ENCODE measurements at places on chromosomes 5 and 9. TPM values are rescaled to one million over a fixed set of nuclear protein-coding genes. Genes with fewer than 3 reads are reported as not detected.

GRCh38 chr9:36892279-36892678 lies 141.8 kb downstream of the PAX5 start:
- no peaks in the 10 kb centered on the region for H3K27me3 ChIP-seq
- H3K4me3 ChIP-seq: no peak overlapping the region
- no peak for DNase-seq
- H3K4me1 ChIP-seq: peaks cover 52% of the 10 kb centered on the region

DNA sequence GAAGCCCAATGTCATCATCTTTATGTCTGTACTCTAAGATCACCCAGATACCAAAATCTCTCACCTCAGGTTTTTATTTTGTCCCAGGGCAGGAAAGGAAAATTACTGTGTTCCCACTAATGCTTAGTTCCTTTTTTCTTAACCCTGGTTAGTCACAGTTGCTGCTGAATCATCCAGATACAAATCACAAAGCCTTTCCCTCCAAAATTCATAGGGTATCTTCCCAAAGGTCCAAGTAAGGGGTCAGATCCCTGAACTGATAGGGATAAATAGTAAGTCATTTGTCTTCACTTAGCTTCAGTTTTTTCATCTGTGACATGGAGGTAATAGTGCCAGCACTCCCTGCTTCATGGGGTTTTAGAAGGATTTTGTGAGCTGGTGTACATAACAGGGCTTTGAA lies 2.2 kb downstream of the PLCXD3 start:
- no peaks in the 10 kb centered on the region for H3K4me1 ChIP-seq
- no peak overlapping the region for H3K4me3 ChIP-seq
- no peaks in the 10 kb centered on the region for H3K36me3 ChIP-seq
- no peak for DNase-seq
- H3K27ac ChIP-seq: no peak overlapping the region

GRCh38 chr9:134329576-134329855 lies 3.3 kb downstream of the RXRA start:
- H3K27me3 ChIP-seq: no peaks in the 10 kb centered on the region
- H3K36me3 ChIP-seq: no peaks in the 10 kb centered on the region
- no peak overlapping the region for H3K27ac ChIP-seq
- DNase-seq: no peak

- H3K36me3 ChIP-seq: no peaks in the 10 kb centered on the region
- no peak for DNase-seq
- H3K4me1 ChIP-seq: no peaks in the 10 kb centered on the region
- no peak overlapping the region for H3K27ac ChIP-seq
Observed at GRCh38 chr5:69013481-69013880, 80.3 kb upstream of the SLC30A5 start.

- no peaks in the 10 kb centered on the region for H3K36me3 ChIP-seq
- DNase-seq: no peak
- H3K4me1 ChIP-seq: no peaks in the 10 kb centered on the region
- H3K27me3 ChIP-seq: no peaks in the 10 kb centered on the region
Observed at GRCh38 chr9:13295556-13295955, 16.1 kb upstream of the MPDZ start.

DNA sequence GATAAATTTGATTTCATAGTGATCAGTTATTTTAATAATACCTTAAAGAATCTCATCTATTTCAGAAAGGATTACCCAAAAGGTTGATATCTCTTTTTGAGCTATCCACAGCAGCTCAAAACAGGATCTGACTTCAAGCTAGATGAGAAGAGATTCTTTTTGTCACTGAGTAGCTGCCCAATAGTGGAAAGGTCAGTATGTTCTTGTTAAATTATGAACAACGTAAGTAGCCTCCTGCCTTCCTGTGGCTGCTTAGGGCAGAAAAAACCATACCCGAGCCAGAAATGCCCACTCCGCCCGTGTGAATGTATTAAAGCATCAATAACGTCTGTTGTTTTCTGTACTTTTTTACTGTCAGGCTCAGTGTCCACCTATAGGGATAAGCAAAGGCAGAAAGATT lies 51.3 kb upstream of the PRUNE2 start:
- H3K27me3 ChIP-seq: peaks cover 9% of the 10 kb centered on the region
- DNase-seq: no peak
- H3K36me3 ChIP-seq: no peaks in the 10 kb centered on the region
- no peak overlapping the region for H3K27ac ChIP-seq

- H3K4me3 ChIP-seq: peak overlapping the region; percentile 89
- peaks cover 10% of the 10 kb centered on the region for H3K36me3 ChIP-seq
- H3K27me3 ChIP-seq: no peaks in the 10 kb centered on the region
- H3K27ac ChIP-seq: peak overlapping the region; percentile 76
Observed at GRCh38 chr9:134134949-134135342, 936 bp upstream of the WDR5 start.

DNA sequence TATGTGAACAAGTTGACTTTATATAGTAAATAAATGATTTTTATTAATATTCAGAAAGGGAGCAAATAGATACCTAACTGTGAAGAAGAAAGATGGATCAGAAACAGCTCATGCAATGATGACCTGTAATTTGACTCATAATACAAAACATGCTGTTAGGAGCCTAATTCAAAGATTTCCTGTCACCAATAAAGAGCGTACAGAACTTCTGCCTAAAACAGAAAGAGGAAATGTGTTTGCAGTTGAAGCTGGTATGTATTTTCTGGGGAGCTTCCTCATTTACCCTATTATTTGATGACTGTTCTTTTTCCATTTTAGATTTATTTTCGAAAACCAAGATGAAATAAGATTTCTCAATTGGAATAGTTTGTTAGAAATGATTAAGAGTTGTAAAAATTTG lies 11.4 kb downstream of the YTHDC2 start:
- H3K4me1 ChIP-seq: peaks cover 41% of the 10 kb centered on the region
- H3K36me3 ChIP-seq: peaks cover 28% of the 10 kb centered on the region
- DNase-seq: no peak
- H3K27me3 ChIP-seq: no peaks in the 10 kb centered on the region
- peak overlapping the region; percentile 28 for H3K4me3 ChIP-seq

GRCh38 chr9:758146-758545 lies 83.4 kb upstream of the DMRT1 start:
- H3K36me3 ChIP-seq: no peaks in the 10 kb centered on the region
- H3K27me3 ChIP-seq: peaks cover 22% of the 10 kb centered on the region
- no peak overlapping the region for H3K27ac ChIP-seq
- no peak for DNase-seq

ATP6V0E1 gene
- total RNA-seq: 191 TPM

SLC34A1 gene
- total RNA-seq: not detected

Data from activated B cell treated with CpG ODN at 0.5 μM for 24 hours (primary cell).